ENCODE measurements at places on chromosomes 16 and 17.

- no peak for DNase-seq
Observed at GRCh38 chr16:31005350-31006085, 4.9 kb downstream of the STX1B start.

DNA sequence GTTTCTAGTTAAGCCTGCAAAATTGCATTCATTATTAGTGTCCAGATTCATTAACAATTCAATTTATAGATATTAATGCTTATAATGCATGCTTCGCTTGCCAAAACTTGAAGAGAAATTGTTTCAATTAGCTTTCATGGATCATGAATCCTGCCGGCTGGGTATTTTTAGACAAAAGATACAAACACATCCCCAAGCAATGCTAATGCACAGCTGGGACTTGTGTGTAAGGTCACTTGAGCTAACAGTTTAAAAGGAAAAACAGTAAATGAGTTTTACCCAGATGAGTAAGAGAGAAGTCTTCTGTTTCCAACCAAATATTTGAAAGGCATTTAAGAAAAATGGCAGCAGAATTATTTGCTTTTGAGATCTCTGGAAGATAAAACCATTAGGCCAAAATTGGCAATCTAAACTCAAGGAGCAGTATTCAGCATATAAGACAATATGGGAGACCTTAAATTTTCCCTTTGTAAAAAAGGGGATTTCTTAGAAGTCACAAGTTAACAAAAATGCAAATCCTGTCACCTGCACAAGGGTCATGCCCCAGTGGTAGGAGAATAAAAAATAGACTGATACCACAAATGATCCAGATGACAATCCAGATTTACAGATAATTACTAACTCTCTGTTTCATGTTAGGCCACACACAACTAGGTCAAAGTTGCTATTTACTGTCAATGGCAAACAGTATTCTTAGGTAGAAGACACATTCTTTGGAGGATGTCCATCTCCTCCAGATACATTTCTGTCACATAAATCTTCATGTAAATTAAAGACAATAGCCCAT, 418.4 kb upstream of the PMFBP1 start:
- DNase-seq, result no peak

DNA sequence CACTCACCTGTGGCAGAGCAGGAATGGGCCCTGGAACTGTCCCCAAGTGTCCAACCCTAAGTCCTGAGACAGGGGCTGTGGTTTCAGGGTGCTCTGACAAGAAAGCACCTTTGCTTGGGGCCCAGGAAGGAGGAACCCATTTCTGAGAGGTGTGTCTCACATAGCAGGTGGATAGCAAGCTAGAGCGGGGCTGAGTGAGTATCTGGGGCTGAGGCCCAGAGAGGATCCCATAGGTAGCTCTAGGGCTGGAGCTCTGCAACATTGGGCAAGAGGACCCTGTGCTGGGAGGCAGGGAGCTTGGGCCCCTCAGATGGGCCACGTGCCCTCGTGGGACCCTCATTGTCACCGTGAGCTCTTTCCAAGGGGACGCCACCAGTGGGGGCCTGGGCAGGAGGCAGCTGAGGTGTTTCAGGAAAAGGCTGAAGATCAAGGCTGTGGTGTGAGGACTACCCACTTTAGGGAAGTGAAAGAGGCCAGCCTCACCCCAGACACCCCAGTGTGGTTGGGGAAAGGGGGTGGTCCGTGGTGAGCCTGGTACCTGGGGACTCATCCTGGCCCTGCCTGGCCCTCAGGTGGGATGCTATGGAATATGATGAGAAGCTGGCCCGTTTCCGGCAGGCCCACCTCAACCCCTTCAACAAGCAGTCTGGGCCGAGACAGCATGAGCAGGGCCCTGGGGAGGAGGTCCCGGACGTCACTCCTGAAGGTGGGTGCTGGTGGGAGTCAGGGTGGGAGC, 5.3 kb downstream of the DEF8 start:
- DNase-seq, result no peak

- no peak for DNase-seq
Observed at GRCh38 chr16:70646260-70647241, at the start of gene IL34. Gene IL34 (plus strand): TSS chr16:70646559. CDS start chr16:70646948, 389 bp downstream.

- DNase-seq, result no peak
Observed at GRCh38 chr17:12627781-12628451, 37.8 kb upstream of the MYOCD start.

- DNase-seq, result peak; percentile 81
Observed at GRCh38 chr16:11407047-11407982, 62.1 kb downstream of the RMI2 start.

- DNase-seq, result no peak
Observed at GRCh38 chr17:41593306-41593981, 6.7 kb upstream of the KRT14 start.

DNA sequence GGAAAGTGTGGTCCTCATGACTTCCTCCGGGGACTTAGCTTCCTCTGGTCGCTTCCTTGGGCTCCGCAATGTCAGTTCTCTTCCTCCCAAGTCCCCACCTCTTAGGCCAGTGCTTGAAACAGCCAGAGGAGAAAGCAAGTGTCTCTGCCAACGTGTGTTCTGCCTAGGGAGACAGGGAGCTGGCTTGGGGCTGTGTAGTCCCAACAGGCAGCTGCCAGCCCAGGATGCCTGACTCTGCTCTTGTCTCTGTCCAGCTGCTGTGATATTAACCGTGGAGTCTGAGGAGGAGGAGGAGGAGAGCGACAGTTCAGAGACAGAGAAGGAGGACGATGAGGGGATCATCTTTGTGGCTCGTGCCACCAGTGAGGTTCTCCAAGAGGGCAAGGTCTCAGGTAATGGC, 13.5 kb upstream of the PLEKHG4 start:
- no peak for DNase-seq

- no peak for DNase-seq
Observed at GRCh38 chr17:35023538-35023937, 40.0 kb downstream of the RFFL start.

GRCh38 chr17:80960037-80960796, 31.4 kb upstream of the CHMP6 start:
- no peak for DNase-seq

DNA sequence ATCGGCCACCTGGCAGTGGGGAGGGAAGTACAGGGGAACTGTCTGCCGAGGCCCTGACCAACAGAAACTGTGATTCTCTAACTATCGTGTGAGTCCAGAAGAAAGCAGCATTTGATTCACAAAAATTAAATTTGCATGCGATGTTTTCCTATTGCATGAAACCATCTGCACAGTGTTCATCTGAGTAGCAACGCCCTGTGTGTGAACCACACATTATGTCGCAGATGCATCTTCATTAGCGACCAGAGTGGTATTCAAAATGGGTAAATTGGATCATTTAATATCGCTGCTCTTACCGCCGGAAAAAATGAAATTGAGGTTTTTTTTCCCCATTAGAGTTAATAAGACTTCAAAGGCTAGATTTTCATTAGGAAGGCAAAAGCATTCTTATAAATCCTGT, 260.6 kb downstream of the ABCC12 start:
- no peak for DNase-seq

All from AG08395 (cell line).